Progenitor cell of endocrine pancreas (in vitro differentiated cells): ENCODE measurements at places on chromosomes 12 and 14. TPM values are rescaled to one million over a fixed set of nuclear protein-coding genes. Genes with fewer than 3 reads are reported as not detected.

Gene ZBTB1
- total RNA-seq, result 43.6 and 44.5 TPM in 2 replicates

Gene TAS2R46
- total RNA-seq, result 2.6 and 3.3 TPM in 2 replicates

Gene TRPV4
- total RNA-seq, result 5.2 and 7.3 TPM in 2 replicates

Gene B4GALNT3
- 58.3 and 67.0 TPM in 2 replicates for total RNA-seq

DNA sequence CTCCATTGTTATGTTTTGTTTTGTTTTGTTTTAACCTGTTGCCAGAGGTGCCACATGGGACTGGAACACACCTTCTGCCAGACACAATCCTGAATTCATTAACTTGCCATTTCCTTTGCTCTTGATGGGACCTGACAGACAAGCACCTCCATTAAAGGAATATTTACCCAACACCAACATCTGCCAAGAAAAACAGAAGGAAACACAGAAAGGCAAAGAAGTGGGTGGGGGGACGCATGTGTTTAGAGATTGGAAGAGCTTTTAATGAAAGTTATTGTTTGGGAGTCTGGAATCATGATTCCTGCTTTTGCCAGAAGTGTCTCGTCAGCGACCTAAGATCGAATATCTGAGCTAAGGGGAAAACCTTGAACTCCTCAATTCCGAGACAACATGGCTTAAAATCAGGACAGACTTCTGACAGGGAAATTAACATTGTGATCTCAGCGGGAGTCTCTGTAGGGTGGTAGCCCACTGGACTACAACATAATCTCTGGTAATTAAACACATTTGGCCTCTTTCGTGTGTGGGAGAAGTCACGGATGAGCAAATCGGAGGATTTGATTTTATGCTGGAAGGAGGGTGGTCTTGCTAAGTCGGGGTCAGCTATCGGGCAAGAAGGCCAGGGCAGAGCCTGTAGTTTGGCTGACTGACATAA lies 210.4 kb upstream of the FAR2 start:
- DNase-seq, result no peak

DNA sequence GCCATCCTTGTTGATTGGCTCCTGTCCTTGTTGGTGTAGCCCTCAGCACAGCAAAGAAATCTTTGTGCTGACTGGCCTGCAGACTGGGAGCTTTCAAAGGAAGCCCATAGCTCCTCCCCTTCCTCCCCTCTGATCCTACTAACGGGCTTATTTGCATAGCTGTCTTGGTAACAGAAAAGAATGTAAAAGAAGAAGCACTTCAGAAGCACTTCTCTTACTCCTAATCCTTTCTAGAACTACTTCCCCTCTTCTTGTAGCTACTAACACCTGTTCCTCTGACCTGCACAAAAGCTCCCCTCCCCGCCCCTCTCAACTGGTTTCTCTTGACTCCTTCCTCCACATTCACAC lies 14.3 kb upstream of the RIC8B start:
- no peak for DNase-seq

DNA sequence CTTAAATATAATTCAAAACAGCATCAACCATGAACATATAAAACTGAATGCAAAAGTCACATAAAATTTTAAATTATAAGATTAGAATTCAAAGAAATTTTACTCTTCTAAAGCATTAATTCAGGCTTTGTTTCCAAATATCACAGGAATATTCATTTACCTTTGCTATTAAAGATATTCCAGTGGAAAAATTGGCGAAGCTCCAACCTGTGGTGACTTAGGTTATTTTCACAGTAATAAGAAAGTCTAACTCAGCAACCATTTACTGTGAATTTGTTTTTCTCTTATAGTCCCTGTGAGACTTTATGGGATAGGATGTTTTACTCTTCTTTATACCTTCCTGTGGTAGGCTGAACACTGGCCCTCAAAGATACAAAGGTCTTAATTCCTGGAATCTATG lies 3.2 kb downstream of the WDR89 start:
- DNase-seq, result no peak

DNA sequence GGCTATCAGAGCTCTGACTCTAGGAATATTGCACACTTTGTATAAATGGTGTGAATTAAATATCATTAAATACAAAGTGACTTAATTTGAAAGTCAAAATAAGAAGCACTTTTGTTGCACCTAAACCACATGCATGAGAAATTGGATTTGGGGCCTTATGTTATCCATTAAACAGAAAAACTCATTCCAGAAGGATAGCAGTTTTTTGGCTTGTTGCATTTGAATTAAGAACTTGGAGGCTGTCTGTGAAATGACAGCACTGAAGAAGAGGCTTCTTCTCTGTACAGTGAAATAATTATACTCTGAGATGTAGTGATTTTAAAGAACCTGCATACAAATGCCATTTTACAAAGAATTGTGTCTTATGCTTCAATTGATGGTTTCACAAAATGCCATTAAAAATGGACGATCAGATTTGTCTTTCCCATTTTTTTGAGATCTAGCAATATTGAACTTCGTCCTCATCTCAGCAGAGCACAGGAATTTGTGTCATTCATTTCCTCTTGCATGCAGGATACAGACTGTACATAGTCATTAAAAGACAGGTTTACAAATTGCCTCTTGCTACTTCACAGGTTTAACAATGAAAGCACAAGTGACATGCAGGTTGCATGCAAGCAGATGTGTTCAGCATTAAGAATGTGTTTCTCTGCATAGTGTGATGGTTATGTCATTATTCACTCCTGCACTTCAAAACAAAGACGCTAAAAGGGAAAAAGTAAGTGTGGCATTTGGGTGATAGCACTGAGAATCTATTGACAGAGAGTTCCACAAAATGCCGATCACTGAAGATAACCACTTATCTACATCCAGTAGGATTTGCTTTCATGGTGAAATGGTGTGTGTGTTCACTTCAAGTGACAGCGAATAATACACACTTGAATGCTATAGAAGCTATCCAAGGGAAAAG lies 35.9 kb upstream of the PYGL start:
- no peak for DNase-seq

- no peak for DNase-seq
These were observed 52.9 kb downstream of the CCDC88C start for GRCh38 chr14:91364524-91365270.

DNA sequence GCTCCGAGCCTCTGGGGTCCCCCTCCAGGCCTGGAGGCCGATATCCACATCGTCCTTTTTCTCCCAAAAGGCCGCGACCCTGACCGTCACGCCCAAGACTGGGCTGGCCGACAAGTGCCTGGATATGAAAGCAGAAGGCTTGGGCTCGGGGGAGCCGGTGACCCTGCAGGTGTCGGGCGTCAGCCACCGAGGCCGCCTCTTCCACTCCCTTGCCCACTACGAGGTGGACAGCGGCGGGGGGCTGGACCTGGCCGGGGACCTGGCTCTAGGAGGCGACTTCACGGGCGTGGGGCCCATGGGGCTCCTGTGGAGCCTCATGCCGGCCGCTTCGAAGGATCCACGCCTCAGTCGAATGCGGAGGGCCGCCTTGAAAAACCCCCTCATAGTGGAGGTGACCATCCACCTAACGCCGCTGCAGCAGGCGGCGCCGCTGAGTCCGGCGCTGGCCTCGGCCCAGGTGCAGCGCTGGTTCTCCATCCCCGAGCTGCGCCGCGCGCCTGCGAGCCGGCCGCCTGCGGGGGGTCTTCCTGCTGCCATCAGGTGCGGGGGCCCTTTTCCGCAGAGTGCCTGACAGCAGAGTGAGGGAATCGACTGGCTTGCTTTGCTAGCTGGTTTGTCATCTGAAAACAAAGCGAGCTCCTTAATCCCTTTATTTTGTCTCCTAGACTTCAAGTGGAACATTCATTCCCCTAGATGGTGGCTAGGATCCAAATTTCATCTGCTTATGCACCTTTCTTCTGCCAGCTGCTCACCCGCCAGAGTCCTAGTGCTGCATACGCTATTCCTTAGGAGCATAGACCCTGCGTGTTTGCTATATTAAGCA lies 10.6 kb upstream of the DNAL1 start:
- peak; percentile 48 for DNase-seq

DNA sequence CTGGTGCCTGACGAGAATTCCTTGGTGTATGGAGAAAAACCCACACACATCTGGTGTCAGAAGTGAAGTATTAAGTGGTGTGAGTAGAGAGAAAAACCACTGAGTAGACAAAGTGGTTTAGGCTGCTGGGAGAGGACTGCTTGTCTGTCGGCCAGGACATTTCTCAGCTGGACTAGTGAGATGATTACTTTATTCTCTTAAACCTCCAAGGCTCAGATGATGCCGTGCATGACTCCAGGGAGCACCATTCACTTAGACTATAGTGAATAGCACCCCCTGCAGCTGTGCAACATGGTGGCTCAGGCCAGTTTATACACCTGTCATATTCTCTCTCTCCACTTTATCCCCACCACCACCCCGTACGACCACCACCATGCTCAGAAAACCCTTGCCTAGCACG lies 28.5 kb upstream of the NFYB start:
- no peak for DNase-seq

GRCh38 chr14:95432144-95433093 lies 84.0 kb downstream of the SYNE3 start:
- peak; percentile 62 for DNase-seq
